RKO (cell line): ENCODE measurements at places on chromosomes 4 and X.

GRCh38 chr4:40256329-40256728, 59.5 kb downstream of the RHOH start:
- DNase-seq: no peak

DNA sequence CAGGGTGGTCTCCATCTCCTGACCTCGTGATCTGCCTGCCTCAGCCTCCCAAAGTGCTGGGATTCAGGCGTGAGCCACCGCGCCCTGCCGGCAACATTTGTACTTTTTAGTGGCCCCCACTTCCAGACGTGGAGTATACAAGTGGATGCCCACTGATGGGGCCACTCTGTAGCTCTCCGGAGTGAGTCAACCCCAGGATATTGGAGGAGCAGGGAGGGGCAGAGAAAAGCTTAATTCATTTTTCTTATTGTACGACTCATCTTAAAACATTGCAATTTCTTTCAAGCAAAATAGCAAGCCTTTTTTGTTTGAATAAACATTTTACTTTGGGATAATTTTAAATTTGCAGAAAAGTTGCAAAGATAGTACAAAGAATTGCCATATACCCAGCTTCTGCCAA, 34.6 kb downstream of the FAM9C start:
- no peak for DNase-seq

GRCh38 chr4:41719417-41719816, 29.1 kb downstream of the PHOX2B start:
- DNase-seq: no peak

DNA sequence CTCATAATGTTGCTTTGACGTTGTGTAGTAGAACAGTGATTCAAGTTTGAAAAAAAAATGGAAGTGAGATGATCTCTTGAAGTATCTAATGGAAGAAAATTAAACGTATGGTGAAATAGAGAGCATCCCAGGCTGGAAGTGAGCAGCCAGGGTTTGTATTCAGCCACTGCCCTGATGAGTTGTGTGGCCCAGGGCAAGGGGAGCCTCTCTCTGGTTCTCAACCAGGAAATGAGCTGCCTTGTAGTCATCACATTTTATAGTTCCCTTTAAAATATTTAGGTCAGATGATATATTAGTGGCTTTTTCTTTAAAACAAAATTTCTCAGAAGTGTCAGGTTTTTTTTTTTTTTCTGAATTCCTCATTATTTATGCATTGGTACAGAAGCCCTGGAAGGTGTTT, 150.3 kb downstream of the GPAT3 start:
- DNase-seq: peak; percentile 16

DNA sequence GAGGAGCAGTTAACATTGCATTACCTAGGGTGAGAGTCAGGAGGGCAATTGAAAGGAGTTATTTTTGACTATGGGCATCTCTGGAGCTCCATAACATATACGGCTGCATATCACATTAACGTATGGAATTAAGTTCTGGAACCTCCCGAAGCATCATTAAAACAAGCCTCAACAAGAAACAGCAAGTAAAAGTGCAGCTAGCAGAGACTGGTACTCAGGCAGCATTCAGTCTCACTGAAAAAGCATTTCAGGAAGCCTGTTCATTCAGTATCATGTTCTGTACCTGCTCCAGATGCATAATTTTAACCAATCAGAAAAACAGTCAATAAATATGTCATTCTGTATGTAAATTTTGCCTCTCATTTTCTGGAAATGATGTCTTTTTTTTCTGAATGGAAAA, 299.6 kb downstream of the EPHA5 start:
- no peak for DNase-seq

- no peak for DNase-seq
Observed at GRCh38 chrX:155231163-155231562, 14.9 kb downstream of the VBP1 start.

GRCh38 chr4:105112274-105112673, 34.4 kb upstream of the TET2 start:
- no peak for DNase-seq

DNA sequence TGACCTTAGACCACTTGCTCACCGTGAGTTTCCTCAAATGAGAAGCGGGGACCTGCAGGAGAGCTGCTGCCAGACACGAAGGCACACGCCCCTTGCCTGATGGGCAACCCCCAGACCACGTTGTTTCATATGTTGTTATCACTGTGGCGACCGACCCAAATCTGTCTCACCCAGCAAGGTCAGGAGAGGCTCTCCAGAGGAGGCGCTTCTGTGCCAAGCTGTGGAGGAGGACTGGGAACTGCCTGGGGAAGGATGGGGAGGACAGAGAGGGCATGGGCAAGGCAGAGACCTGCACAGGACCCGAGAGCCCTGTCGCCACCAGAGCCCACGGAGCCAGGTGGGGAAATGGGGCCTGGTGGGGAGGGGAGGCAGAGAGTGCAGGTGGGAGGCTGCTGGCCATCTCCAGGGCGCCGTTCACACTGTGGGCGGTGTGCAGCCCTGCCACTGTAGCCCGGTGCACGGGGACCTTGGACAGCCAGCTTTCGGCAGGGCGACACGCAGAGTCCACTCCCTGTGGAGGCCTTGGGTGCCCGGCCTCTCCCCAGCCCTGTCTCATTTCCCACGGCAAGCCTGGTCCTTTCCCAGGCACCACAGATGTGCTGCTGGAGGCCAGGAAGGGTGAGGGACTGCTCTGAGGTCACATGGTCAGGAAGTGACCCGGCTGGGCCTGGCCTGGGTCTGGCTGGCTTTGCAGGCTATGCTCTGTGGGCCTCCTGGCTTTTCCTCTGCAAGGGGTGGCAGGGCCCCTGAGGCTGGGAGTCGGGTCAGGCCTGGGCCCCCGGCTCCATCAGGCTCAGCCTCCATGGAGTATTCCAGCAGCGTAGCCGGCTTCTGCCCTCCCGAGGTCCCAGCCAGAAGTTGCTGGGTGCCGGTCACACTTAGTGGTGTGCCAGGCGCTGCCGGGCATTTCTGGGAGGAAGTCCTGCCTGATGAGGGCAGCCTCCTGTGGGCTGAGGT, 3.2 kb downstream of the HTRA3 start:
- DNase-seq: no peak

DNA sequence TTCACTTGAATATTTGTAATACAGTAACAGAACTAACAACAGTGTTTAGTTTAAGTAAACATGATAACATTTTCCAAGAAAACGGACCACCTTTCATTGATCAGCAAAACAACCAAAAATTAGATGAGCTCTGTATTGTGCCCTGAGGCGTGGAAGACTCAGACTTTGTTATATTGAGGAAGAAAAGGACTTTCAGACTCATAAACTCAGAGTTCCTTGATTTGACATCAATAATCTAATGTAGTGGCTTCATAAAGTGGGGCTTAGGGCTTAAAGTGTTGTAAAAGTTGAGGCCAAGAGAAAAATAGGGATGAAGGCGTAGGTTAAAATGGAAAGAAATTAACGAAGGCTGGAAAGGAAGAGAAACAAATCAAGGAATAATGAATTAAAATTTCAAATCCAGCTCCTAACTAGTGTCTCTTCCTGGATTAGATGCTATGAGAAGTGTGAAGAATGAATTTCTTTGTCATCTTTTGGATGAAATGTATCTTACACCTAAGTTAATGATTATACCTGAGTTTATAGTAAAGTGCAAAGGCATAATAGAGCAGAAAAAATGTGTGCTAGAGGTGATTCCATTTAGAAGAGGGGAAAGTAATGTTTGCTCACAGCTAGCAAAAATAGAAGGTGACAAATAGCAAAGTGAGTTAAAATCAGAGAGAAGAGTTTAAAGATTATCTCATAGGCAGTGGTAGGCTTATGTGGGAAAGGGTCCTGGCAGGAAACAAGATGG, 19.8 kb upstream of the GLRA2 start:
- DNase-seq: no peak

DNA sequence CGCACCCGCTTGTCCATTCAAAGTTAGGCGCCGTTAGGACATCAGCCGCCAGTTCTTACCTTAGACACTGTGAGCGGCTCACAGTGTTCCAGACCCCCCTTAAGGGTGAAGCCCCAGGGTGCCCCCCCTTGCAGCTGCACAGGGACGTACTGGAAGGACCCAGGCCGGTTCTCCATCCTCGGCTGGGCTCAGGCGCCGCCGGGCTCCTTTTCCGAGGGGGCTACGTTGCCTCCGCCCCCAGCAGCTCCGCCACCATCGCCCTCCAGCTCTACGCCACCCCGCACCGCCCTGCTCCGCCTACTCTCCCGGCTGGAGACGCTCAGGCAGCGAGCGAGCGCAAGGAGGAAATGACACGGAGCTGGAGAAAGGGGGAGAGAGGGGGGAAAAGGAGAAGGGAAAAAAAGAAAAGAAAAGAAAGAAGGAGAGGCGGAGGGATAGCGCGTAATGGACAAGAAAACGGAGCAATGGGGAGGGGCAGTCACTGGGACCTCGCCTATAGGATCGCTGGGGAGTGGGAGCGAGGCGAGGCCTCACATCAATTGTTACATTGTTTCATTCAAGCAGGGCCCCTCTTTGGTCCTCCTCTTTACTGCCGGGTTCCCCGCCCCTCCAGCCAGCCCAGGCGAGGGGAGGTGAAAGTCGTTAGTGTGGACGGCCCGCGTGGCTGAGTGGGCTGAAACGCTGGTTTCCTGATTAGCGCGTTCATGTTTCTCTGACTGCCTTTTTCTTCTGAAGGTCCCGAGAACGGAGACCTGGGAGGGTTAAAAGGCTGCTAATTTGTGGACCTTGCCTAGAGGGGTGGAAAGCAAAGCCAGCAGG, at the start of gene SHROOM4:
SHROOM4 (minus strand) TSS at position 352 of the 819 bp plus-strand sequence; CDS start at position 176, 176 bp downstream.
- DNase-seq: no peak

DNA sequence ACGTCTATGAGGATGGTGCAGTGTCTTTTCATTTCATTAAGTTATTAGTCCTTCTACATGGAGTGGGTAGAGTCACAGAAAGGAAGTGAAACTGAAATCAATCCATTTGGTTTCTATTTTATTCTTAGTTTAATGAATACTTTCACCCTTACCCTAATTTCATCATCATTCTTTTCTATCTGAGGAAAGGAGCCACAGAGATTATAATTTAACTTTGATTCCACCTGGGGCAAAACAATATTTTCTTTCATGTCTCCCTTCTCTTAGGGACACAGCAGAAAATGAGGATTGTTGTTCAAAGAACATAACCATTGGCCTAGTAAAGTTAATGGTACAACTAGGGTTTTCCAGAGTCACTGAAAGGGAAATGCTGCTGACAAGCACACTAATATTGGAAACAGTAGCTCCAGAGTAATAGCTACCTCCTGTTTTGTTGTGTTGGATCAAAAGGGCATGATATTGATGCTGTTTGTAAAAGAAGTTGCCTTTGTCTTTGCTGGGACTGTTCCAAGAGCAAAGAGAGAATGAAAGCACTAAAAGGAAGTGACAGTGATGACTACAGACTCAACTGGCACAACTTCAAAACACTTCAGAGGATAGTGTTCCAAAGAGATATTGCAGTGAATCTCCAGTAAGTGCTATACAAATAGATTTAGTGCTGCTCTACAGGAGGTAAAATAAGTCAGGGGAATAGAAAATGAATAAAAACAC, 247.1 kb upstream of the PITX2 start:
- no peak for DNase-seq

GRCh38 chr4:118684873-118685811, at the start of gene METTL14:
TSS of gene METTL14 (plus strand) at chr4:118685392. CDS start at chr4:118685535, 143 bp downstream.
- DNase-seq: peak; percentile 93

- no peak for DNase-seq
Observed at GRCh38 chr4:16884673-16885460, 13.6 kb downstream of the LDB2 start.

- no peak for DNase-seq
Observed at GRCh38 chr4:162865102-162865501, 301.6 kb downstream of the NAF1 start.

DNA sequence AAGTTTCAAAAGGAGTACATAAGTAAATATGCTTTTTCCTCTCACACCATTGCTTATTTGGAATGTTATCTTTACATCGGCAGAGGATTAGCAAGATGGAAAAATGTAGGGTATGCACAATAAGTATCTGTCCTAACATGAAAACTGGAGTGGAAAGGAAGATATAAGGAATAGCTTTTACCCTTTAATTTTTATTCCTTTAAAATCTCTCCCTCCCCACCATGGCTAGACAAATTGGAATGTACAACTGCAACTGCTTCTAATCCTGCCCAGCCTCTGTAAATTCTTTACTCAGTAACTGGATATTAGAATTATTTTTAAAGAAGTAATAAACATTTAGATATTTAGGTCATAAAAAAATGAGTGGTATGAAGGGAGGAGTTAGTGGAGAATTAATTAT, 171.5 kb downstream of the PCDH18 start:
- DNase-seq: no peak

- no peak for DNase-seq
Observed at GRCh38 chrX:136438192-136438591, 49.6 kb upstream of the BRS3 start.

DNA sequence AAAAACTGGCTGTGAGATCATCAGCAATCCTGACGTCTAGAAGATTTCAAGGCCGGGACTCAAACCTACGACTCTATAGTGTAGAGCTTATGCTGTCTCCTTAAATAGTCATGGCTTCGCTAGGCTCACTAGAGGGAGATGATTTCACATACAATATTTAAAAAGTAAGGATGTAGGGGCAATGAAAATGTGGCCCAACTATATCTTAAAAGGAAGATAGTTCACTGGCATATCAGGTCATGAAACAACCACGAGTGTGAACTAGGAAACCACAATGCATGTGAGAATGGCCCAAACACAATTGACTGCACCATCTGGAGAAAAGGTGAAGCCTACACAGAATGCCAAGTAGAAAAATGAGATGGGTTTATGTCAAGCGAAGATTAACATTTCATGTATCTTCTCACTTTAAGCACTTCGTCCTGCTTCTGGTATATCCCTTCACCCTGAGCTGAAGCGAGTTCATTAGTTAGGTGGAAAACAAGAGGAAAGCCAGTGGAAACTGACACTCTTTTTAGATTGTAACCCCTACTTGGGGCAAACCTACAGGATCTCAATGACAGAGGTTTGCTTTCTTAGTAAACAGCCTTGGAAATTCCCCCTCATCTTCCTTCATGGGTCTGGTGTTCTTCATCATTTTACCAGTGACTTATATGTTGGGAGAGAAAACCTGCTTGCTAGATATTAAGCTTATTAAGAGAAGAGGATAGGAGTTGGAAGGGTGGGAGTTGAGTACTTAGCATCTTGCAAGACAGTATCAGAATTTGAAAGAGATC, 17.4 kb downstream of the FAM9C start:
- no peak for DNase-seq

DNA sequence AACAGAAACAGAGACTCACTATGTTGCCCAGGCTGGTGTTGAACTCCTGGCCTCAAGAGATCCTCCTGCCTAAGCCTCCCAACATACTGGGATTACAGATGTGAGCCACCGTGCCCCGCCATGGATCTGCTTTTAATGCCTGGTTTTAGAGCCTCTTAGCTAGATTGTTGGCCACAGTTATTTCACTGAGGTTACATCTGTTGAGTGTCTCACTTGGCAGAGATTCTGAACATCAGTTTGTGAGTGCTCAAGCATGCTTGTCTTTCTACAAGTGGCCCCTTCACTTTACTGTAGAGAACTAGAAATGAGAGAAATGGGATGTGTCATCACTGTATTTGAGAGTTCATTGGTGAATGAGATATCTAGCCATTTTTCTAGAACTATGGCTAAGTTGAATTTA, 218.5 kb downstream of the APBB2 start:
- DNase-seq: no peak

DNA sequence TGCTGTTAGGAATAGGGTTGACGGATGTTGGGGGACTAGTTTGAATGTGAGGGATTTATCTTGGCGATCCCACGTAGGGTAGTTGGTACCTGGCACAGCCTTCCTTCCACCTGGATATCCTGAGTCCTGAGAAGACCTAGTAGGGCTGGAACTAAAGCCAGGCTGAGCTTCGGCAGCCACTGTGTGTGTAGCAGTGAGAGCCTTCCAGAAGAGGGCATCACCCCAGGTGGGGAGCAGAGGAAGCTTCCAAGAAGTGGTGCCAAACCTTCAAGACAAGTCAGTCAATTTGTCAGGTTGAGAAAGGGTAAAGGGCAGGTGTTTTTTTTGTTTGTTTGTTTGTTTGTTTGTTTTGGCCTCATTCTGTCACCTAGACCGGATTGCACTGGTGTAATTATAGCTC, 1.2 kb upstream of the FGFBP2 start:
- no peak for DNase-seq
